ENCODE measurements at places on chromosomes 2 and 18.
A peak's percentile ranks its signal among the peaks of the same experiment; 100 is the strongest.

- DNase-seq = no peak
Measured at GRCh38 chr2:67510745-67511144, 113.6 kb downstream of the ETAA1 start.

DNA sequence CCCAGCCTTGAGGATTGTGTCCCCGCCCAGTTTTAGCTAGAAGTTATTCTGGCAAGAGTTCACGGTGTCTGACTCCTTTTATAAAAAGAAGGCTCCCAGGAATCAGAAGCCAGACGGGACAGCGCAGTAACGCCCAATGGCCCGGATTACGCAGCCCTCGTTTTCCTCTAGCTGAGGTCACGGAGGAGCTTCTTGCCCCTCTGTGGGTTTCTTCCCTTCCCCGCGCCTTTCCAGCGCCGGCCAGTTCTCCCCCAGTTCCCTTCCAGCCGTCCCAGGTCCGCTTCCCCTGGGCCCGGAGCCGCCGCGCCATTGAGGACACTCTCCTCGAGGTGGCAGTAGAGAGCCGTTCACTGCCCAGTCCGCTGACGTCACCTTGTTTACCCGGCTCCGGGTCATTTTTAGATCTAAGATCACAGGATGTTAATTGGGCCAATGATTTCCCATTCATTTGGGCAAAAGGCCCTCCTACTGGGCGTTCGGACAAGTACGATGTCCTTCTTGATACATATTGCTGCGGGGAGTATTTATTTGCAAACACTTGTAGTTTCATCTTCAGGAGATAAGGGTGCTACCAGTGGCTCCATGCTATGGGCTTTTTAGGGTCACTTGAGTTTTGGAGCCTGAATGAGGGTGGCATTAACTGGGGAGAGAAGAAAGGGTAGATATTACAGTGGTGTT lies 81.5 kb upstream of the PPM1B start:
- peak; percentile 33 for DNase-seq

DNA sequence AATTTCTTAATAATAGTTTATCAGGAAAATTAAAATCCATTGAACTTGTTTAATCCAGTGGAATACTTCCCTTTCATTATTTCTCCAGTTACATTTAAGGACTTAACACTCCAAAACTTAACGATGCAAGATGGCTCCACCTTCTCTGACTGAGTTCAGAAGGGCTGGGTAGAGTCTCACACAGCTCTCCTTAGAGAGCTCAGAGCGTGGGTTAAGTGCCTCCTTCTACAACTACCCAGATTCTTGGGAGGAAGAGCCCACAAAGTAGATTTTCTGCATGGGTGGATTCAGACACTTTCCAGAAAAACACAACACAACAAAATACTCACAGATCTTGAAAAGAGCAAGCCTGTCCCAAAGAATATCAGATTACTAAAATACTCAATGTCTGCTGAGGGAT lies 130.6 kb downstream of the THADA start:
- no peak for DNase-seq

GRCh38 chr2:117948615-117949014 lies 65.3 kb downstream of the CCDC93 start:
- DNase-seq = no peak

GRCh38 chr2:234425639-234426603 lies 71.0 kb downstream of the ARL4C start:
- DNase-seq = no peak

GRCh38 chr18:54240629-54241107 lies 16.2 kb upstream of the MBD2 start:
- no peak for DNase-seq

DNA sequence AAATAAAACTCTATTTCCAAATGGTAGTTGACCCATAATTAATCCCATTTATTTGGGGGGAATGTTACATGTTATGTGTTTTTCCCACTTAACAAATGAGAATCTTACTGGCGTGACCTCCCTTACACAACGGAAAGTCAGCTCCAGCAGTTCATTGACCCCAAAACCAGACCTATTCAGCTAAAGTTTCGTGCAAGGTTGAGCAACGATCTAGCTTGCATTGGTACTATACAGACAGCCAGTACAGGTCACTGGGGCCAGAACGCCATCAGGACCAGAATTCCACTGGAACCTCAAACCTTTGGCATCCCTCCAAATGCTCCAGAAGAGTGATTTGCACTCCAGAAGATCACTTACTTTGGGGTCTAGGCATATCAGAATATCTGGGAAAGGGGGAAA lies 6.8 kb upstream of the CTAGE1 start:
- no peak for DNase-seq

- DNase-seq = no peak
Measured at GRCh38 chr2:120204945-120205670, 18.1 kb downstream of the TMEM185B start.

DNA sequence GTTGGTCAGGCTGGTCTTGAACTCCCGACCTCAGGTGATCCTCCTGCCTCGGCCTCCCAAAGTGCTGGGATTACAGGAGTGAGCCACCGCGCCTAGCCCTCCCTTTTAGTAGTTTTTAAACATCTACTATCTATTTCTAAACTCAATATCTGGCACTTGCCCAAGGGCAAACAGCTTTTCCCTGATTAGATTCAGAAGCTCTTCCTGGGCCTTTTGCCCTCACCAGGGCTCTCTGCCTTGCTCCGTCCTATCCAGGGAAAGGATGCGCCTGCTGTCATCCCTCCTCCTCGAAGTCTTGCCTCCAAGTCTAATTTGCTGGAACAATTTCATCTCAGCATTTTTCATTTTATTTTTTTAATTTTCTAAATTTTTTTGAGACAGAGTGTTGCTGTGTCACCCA lies 41.4 kb upstream of the FHOD3 start:
- no peak for DNase-seq

DNA sequence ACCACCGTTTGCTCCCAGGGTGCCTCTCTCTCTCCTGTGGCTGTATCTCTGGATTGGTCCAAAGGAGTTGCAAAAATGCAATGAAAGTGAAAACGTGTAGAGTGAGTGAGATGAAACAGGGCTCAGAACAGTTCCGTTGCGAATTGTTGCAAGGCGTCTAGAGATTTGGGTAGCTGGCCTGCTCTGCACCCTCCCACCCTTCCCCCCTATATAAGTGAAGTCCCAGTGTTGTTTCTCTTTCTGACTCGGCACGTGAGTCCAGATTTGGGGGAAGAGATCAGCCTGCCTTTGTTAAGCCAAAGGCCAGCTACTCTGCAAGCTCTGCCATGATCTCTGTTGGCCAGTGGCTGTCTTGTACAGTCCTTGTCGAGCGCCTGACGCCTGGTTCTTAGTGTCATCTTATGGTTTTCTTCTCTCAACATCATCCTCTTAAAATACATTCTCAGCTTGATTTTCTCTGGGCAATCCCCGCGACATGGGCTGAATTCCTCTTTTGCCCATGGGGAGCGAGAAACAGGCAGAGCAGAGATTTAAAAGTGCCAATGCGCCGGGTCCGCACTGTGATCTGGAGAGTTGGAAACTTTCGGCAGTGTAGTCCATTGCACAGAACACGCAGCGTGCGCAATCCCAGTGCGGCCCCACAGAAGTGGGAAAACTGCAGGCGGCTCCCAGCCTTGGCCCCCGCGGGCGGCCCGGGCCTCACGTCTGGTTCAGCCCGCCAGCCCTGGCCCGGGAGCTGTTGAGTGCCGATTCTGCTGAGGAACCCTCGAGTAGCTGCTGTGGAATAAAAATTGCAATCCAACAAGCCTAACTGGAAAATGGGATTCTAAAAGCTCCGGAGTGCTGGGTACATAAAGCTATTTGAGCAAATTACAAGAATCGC lies 9.3 kb downstream of the MEIS1 start:
- no peak for DNase-seq

DNA sequence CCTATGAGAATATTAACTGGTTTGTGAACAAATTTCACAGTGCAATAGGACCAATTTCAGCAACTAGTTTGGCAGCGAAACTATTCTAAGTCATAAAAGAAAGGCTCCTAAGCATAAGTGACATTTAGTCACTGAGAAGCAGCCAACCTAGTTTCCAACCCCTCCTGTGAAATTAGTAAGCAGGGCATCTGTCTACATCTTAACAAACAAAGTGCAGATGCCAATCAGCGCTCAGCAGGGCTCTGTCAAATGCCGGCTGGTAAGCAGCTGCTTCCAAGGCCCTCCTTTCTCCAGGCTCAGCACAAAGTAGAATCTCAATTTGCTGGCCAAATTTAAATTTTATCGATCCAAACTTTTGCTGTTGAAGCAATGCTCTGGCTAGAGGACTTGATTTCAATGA lies 124.7 kb downstream of the ICOS start:
- DNase-seq = no peak

GRCh38 chr2:132849118-132849517 lies 179.1 kb upstream of the LYPD1 start:
- DNase-seq = no peak

GRCh38 chr2:240306185-240306584 lies 129.3 kb upstream of the GPC1 start:
- DNase-seq = no peak

DNA sequence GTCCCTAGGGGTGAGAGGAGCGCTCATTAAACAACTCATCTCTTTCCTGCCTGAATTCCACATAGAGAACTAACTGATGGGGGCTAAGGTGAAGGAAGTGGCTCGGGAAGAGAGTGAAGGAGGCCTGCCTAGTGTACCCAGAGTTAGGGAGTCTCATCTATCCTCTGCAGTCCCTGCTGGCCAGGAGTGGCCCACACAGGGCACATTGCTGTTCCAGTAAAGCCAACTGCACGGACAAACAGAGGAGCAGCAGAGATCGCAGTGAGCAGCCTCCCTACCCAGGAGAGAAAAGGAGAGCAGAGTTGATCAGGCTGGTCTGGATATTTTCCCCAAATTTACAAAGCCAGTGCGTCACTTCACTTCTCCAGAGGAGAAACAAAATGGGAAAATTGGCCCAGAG lies 16.9 kb upstream of the FN1 start:
- DNase-seq = no peak

DNA sequence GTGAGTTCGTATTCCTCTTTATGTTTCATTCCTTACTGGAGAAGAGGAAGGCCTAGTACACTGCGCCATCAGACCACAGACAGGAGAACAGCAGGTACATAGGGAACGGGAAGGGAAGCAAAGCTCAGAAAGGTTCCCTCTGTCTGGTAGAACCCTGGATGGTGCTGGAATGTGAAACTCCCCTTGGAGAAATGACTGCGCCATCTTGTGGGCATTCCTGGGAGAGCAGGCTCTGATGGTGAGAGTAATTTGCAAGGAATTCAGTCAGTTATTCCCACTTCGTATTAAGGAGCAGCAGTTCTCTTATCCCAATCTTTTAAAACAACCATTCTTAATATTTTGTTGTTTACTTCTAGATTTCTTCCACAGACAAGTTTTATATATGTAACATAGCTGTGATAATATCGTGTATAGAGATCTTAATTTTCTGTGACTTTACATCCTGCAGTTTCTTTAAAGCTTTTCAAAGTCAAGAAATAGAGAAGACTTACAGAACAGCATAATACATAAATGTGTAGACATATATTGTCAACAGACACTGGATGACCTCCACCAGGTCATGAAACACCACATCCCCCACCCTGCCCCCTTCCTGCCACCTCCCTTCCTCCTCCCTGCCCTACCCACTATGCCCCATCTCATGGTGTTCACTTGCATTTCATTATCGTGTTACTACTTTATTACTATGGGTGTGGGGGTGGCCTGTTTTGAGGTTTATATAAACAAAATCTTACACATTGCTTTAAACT lies 83.9 kb downstream of the ARHGEF4 start:
- peak; percentile 60 for DNase-seq

DNA sequence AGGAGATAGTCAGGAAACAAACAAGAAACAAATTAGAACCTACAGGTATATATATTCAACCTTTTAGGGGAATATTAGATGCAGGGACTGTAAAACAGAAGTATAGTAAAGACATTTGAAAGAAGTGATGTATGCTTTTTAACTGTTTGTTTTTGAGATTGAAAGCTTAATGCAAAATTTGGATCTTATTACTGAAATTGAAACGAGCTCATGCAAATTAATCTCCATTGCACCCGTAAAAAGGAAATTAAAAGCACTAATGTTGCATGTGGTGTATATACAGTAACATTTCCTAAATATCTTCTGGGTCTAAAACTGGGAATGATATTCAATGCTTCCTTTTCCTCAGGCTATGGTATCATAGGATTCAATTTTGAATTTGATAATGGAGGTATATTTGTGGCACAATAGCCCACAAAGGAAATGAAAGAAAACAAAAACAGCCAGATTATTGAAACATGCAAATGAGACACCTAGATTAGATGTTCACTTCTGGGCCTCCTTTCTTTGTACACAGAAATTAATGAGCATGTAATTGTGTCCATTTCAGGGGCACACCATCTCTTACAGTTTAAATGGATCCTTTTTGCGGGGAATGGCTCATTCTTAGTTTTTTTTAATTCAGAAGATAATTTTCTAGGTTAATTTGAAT lies 1.6 kb upstream of the ELOA2 start:
- no peak for DNase-seq

GRCh38 chr2:27832396-27832795 lies 57.8 kb downstream of the RBKS start:
- no peak for DNase-seq

GRCh38 chr2:31247711-31248110 lies 13.8 kb downstream of the EHD3 start:
- no peak for DNase-seq

DNA sequence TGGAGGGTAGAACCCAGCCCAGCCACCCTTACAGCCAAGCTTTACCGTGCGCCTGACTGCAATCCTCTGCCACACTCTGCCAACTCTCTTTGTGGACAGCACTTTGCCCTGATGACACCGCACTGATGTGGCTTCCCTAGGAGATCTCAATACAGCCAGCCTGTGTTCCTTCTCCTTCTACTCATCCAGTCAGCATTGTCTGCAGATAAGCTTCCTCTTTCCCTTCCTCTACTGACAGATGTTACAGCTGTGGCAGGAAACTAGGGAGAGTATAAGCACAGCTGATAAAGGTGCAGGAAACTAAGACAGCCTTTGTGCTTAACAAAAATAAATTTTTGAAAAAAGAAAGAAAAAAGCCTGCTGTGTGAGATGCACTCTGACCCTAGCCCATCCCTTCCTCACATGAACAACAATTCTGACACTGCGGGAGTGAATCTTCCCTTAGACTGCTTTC lies 25.0 kb downstream of the CEP68 start:
- DNase-seq = no peak

DNA sequence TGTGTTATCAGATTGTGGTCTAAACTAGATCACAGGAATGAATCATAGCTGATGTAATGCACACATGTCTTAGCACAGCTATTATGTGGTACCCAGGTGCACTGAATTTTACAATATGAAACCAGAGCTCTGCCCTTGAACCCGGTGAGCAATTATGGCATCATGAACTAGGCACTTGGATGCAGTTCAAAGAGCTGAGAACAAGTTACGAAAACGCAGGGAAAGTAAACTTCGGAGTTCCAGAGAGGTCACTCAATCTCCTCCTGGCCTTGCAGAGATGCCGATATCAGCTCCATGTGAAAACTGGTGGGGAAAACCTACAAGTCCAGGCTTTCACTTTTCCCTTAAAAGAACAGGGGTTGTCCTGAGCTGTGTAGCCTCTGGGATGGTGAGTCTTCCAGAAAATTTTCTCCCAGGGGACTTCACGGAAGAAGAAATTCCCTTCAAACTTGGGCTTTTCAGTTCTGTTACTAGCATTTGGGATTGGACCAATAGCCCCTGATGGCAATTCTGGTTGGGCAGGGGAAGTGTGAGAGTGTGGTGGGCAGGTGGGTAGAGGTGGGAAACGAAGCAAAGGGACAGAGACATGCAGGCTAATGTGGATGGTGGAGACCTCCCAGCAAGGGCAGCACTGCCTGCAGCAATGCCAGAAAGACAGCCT lies 71.1 kb upstream of the SH3BP4 start:
- DNase-seq = no peak
